ENCODE measurements at places on chromosomes 1 and 21.

DNA sequence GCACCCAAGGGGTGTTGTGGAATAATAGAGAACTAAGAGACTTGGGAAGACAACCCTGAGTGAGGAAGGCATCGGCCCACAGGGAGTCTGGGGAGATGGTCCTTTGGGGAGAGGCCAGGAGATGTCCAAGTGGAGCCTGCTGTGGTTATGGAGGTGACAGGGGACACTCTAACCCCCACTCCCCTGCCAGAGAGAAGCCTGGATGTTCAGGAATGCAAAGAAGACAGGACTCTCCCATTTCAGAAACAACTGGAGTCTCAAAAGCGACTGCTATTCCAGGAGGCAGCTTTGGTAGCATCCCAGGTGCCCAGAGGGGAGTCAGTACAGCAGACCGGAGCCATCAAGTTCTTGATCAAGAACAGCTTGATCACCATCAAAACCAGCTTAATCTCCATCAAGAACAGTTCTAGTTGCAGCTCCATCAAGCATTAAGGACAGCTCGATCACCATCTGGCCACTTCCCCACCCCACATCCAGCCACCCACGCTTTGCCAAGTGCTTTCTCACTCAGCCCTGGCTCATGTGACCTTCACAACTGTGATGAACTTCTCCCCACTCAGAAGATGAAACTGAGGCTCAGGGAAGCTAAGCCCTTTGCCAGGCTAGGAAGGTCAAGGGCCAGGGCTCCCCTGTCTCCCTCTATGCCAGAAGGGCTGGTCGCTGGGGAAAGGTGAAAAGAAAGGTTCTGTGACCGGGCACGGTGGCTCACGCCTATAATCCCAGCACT lies 743 bp downstream of the CD52 start:
- DNase-seq = no peak
- H3K27me3 ChIP-seq = no peaks in the 10 kb centered on the region
- peaks cover 20% of the 10 kb centered on the region for H3K36me3 ChIP-seq
- peak overlapping the region; percentile 98 for H3K4me3 ChIP-seq

DNA sequence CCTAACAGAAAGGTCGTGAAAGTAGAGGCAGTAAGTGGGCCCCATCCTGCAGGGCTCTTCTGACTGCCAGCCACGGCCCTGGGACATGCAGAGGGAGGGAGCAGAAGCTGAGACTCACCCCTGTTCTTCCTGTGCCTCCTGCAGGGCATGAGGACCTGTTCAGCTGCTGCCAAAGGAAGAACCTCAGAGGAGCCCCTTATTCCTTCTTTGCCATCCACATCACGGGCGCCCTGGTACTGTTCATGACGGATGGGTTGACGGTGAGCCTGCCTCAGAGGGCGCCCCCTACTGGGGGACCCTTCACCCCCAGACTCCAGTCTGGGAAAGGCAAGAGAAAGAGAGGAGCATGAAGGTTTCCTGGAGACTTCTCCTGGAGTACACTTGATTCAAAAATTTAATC lies 47.1 kb downstream of the ELK4 start:
- H3K4me3 ChIP-seq = no peak overlapping the region
- no peaks in the 10 kb centered on the region for H3K36me3 ChIP-seq
- H3K27ac ChIP-seq = no peak overlapping the region
- no peaks in the 10 kb centered on the region for H3K27me3 ChIP-seq
- DNase-seq = no peak

- H3K36me3 ChIP-seq = no peaks in the 10 kb centered on the region
- H3K4me3 ChIP-seq = no peak overlapping the region
- no peaks in the 10 kb centered on the region for H3K4me1 ChIP-seq
- no peaks in the 10 kb centered on the region for H3K27me3 ChIP-seq
- no peak overlapping the region for H3K27ac ChIP-seq
Observed at GRCh38 chr1:230822092-230822581, 46.2 kb downstream of the C1orf198 start.

DNA sequence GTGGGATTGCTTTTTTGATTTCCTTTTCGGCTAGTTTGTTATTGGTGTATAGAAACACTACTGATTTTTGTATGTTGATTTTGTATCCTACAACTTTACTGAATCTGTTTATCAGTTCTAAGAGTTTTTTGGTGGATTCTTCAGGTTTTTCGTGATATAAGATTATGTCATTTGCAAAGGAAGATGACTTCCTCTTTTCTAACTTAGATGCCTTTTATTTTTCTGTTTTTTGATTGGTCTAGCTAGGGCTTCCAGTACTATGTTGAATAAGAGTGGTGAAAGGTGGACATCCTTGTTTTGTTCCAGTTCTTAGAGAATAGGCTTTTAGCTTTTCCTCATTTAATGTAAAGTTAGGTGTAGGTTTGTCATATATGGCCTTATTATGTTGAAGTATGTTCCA lies 13.1 kb upstream of the NHLH2 start:
- no peaks in the 10 kb centered on the region for H3K4me1 ChIP-seq
- no peak overlapping the region for H3K4me3 ChIP-seq
- DNase-seq = no peak

GRCh38 chr1:18160290-18160942 lies 52.8 kb downstream of the IGSF21 start:
- H3K27me3 ChIP-seq = no peaks in the 10 kb centered on the region
- DNase-seq = no peak
- H3K27ac ChIP-seq = no peak overlapping the region
- H3K4me3 ChIP-seq = no peak overlapping the region

- no peaks in the 10 kb centered on the region for H3K36me3 ChIP-seq
- H3K4me1 ChIP-seq = no peaks in the 10 kb centered on the region
- no peak overlapping the region for H3K27ac ChIP-seq
- no peak overlapping the region for H3K4me3 ChIP-seq
Observed at GRCh38 chr1:11714831-11715575, 20.9 kb upstream of the AGTRAP start.

DNA sequence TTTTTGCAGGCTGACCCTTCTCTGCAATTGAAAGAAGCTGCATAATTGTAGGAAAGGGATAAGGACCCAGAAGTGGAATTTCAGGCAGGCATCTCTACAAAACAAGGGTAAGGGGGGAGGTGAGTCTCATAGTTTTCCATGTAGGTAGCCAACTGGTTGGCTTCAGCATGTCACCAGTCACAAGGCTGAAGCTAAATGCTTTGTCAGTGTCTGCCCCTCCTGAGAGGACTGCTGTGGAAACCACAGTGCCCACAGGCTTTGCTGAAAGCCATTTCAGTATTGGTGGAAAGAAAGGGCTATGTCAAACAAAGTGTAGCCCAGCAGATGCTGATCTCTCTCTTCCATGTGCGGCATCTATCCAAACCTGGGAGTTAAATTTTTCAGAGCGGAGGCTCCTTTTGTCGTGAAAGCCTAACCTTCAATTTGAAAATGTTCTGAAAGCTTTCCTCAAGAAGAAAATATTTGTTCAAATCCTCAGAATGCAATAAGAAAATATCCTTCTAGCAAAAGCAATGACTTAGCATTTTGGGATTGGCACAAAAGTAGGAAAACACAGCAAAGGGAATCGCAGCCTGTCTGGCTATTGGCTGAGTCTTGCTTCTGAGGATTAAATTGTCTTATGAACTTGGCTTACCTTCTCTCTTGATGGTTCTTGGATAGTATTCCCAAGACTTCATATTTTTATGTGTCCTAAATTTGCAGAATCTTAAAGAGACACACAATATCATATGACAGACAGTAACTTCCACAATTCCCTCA lies 591.7 kb downstream of the PLPP3 start:
- H3K27me3 ChIP-seq = no peaks in the 10 kb centered on the region
- no peaks in the 10 kb centered on the region for H3K4me1 ChIP-seq
- no peaks in the 10 kb centered on the region for H3K36me3 ChIP-seq
- DNase-seq = no peak

- no peak for DNase-seq
- H3K36me3 ChIP-seq = no peaks in the 10 kb centered on the region
- H3K4me3 ChIP-seq = no peak overlapping the region
Observed at GRCh38 chr1:18481190-18481920, 625 bp downstream of the KLHDC7A start.

DNA sequence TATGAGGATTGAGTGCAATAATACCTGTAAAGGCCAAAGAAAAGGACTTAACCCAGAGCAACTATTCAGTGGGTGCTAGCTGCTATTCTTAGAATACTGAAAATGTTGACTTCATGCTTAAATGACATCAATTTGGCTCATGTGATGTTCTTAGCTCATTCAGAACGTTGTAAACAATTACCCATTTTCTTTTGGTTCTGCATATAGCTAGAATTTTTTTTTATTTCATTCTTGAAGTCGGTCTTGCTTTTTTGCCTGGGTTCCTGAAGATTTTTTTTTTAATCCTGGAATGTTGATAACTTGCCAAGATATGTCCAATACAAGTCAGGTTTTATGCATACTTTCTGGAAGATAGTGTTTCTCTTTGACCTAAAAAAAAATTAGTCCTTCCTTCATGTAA lies 772.0 kb downstream of the LTN1 start:
- no peaks in the 10 kb centered on the region for H3K4me1 ChIP-seq
- no peak overlapping the region for H3K27ac ChIP-seq
- H3K27me3 ChIP-seq = no peaks in the 10 kb centered on the region
- no peak for DNase-seq
- no peaks in the 10 kb centered on the region for H3K36me3 ChIP-seq

DNA sequence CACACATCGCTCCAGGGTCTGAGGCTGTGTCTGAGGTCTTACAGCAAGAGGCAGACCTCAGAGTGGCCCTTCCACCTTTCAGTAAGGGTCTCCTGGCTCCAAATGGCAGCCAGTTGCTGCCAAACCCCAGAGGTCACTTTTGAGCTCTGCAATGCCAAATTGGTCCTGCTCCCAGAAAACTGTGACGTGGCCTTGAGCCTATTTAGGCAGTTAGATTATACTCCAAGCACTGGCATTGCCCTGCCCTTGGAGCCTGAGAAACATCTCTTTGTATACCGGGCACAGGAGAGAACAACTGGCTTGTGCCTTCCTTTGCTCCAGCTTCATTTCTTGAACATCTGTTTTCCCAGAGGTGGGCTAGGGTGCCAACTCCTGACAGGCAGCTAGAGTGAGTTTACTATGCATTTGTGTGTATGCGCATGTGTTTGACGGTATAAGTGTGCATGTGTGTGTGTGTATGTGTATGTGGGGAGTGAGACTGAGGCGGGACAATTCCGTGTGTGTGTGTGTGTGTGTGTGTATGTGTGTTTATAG lies 134.5 kb downstream of the IER5 start:
- H3K4me3 ChIP-seq = no peak overlapping the region
- no peak overlapping the region for H3K27ac ChIP-seq
- H3K27me3 ChIP-seq = no peaks in the 10 kb centered on the region

DNA sequence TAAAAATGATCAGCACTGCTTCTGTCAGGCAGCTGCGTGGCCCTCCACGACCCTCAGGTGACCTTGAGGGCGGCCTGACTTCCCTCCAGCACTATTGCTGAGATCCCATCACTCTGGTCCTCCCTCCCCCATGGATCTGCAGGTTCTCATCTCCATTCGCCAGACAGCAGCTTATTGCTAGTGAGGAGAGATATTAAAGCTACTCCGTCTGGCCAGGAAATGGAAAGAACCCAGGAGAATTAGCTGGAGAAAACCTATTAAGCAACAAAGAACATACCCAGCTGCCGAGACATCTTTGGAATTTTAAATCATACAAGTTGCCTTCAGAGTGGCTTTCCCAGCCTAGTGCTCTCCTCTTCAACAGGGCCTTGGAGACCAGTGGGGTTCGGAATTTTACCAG lies 25.7 kb upstream of the KCNN3 start:
- H3K4me3 ChIP-seq = no peak overlapping the region
- no peak overlapping the region for H3K27ac ChIP-seq
- H3K27me3 ChIP-seq = no peaks in the 10 kb centered on the region
- no peak for DNase-seq

- no peak overlapping the region for H3K27ac ChIP-seq
- H3K4me1 ChIP-seq = no peaks in the 10 kb centered on the region
- no peaks in the 10 kb centered on the region for H3K36me3 ChIP-seq
- DNase-seq = no peak
- no peaks in the 10 kb centered on the region for H3K27me3 ChIP-seq
Observed at GRCh38 chr1:243718893-243719292, 131.2 kb downstream of the AKT3 start.

DNA sequence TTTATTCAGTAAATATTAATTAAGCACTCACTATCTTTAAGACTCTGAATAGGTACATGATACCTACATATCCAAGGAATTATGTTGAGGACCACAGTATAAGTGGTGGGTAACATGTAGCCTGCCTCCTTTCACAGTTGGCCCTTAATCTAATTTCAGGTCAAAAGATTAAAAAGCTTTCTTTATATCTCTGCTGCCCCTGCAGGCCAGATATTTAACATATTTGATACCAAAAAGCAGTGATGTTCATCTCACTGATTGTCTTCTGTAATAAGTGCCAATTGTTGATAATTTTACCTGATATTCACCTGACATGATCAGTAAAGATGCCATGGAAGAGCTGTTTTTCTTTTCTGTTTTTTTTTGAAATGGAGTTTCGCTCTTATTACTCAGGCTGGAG lies 36.5 kb downstream of the RLF start:
- no peaks in the 10 kb centered on the region for H3K4me1 ChIP-seq
- peaks cover 7% of the 10 kb centered on the region for H3K36me3 ChIP-seq
- no peak for DNase-seq
- H3K27ac ChIP-seq = no peak overlapping the region

DNA sequence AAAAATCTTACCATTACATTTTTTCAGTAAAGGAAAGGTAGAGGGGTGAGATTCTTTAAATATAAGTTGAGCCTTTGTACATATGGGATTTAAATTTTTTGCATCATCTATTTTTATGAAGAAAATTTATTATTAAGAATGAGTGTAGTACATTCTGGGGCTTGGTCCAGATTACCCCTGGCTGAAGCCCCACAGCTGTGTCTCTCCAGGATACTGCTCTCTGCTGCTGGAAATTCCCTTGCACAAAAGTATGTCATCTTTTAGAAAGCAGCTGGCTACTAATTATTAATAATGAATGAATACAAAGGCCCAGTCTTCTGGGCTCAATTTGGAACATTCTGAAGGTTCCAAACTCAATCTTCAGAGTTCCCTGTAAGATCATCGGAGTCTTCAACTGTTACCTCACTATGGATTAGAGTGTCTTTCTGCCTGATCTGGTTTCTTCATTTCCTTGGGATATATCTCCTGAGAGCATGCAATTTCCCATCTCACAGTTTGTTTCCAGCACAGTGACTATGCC lies 428.6 kb upstream of the BRINP3 start:
- H3K27ac ChIP-seq = no peak overlapping the region
- DNase-seq = no peak
- H3K4me1 ChIP-seq = no peaks in the 10 kb centered on the region
- H3K36me3 ChIP-seq = no peaks in the 10 kb centered on the region
- no peak overlapping the region for H3K4me3 ChIP-seq

- no peak overlapping the region for H3K4me3 ChIP-seq
- no peaks in the 10 kb centered on the region for H3K27me3 ChIP-seq
- no peaks in the 10 kb centered on the region for H3K36me3 ChIP-seq
- H3K27ac ChIP-seq = no peak overlapping the region
- H3K4me1 ChIP-seq = no peaks in the 10 kb centered on the region
Observed at GRCh38 chr1:98575955-98576354, 85.6 kb upstream of the SNX7 start.
